AG04449 (cell line): ENCODE measurements at places on chromosomes 4 and X.

GRCh38 chrX:119343856-119344255 lies 55.3 kb upstream of the SLC25A43 start:
- no peak for DNase-seq

GRCh38 chr4:185779517-185779916 lies 32.5 kb downstream of the SORBS2 start:
- no peak for DNase-seq

DNA sequence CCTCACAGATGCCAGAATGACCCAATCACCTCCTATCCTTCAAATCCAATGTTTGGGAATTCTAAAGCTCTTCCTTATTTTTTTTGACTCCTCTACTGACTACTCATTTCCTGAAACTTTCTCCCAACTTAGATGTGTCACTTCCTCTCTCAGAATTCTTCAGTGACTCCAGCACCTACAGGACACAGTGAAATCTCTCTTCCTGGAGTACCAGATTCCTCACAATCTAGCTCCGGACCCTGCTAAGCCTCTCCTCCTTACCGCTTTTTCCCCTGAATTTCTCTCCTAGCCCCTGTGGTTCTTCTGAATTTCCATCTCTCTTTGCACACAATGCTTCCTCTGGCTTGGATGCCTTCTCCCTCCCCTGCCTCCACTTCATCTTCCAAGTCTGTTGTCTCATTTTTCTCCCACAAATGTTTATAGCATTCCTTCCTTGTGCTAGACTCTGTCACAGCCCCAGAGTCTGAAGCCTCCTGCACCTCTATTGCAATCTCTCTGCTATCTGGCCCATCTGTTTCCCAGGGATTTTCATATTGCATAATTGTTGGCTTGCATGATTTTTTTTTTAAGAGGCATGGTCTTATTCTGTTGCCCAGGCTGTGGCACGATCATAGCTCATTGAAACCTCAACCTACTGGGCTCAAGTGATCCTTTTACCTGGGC lies 80.1 kb downstream of the ANAPC4 start:
- DNase-seq: no peak

DNA sequence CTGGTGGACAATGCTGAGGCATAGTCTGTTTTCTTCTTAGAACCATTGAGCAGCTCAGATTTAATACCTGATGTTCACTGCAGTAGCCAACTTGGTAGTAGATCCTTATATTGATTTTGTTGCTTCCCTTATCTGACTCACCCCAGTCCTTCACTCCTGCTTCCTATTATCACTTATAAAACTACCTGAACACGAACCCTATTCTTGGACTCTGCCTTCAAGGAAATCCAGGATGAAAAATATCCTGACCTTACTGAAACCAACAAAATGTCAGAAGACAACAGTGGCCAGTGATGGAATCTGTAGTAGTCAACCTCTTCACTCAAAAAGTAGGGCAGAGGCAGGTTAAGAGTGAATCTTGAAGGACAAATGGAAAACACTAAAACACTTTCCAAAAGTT lies 98.1 kb downstream of the CPEB2 start:
- DNase-seq: no peak

- no peak for DNase-seq
These were observed 113.4 kb upstream of the USP38 start for GRCh38 chr4:143071351-143071750.

- no peak for DNase-seq
These were observed 105.1 kb upstream of the SMIM31 start for GRCh38 chr4:164648849-164649212.

- no peak for DNase-seq
These were observed 29.0 kb upstream of the NKRF start for GRCh38 chrX:119635179-119635578.

DNA sequence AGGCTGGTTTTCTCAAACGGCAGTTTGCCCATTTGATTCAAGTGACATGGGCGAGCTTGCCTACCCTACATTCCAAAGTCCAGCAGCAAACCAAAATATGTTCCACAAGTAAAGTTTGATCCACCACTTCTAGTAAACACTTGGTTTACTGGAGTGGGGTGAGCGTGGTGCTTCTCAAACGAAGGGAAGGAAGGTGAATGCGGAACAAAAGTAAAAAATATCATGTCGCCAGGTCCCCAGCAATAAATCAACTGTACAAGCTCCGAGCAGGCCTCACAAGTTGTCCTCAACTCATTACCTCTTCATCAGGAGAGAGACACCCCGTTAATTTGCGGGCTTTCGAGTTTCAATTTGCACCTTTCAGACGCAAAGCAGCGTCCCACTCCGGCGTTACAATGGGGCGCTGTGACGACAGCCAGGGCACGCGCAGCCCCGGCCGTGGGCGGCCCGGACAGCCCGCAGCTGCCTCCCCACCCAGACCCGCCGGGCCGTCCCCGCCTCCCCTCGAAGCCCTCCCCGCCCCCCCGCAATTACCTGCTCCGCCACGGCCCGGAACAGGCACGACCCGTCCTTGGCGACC lies 1.0 kb downstream of the OTUD4 start:
- DNase-seq: no peak

DNA sequence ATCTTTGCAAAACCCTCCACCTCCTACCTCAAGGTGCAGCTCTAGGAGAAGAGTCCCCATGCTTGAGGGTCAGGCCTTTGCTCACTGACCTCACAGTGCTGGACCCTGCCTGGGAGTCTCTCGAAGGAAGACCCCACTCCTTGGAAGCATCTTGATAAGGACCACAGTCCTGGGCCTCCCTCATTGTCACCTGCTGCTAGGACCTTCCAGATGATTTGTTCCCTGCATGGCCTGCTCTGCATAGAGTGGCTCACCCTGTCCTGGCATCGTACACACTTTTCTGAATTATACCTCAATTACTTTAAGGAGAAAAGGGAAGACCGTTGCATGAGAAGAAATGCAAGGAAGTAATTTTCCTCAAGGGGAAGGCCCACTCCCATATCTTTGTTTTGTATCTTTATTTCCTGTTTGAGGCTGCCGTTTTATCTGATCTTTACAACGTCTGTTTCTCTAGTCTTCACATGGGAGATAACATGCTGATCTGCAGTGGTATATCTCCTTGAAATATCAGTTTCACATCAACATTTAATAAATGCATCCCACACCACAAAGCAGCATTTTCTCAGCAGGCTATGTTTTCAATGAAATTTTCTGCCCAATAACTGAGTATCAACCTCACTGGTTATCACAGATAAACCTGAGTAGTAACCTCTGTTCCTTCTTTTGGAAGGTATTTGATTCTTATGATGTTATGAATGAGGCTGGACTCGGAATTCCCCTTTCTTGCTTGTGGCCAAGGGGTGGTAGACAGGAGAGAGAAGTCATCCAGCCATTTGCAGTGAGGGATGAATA lies 15.0 kb upstream of the AKAP17A start:
- no peak for DNase-seq

DNA sequence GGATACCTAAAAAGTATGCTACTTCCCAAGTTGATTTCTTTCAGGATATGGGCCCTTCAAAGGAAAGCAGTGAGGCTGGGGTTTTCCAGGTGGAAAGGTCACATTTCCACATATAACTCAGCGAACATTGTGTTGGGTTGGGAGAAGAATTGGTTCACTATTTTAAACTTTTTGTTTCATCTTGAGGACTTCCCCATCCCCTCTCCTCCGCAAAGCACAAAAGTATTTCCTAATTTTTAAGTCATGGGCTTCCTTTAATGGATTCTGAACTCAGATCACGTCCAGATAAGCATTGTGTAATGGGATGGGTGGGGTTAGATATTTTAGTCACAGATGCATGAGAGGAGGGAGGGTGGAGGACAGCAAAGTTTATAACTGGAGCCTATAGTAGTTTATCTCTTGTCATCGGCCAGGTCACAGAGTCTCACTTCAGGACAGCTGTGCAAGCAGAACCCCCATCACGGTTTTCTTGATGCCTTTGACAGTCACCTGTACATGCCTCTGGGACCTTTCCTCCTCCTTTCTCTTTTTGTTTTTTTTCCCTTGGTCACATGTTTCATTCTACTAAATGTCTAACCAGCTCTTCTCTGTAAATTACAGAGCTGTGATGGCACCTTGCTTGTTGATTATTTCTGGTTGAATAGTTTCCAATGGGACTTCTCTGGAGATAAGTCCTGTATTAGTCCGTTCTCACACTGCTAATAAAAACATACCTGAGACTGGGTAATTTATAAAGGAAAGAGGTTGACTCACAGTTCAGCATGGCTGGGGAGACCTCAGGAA lies 115.4 kb downstream of the PTTG2 start:
- no peak for DNase-seq

- DNase-seq: no peak
These were observed 32.7 kb upstream of the GLRA2 start for GRCh38 chrX:14496674-14497073.

GRCh38 chrX:147537172-147537571 lies 374.5 kb upstream of the FMR1 start:
- no peak for DNase-seq

DNA sequence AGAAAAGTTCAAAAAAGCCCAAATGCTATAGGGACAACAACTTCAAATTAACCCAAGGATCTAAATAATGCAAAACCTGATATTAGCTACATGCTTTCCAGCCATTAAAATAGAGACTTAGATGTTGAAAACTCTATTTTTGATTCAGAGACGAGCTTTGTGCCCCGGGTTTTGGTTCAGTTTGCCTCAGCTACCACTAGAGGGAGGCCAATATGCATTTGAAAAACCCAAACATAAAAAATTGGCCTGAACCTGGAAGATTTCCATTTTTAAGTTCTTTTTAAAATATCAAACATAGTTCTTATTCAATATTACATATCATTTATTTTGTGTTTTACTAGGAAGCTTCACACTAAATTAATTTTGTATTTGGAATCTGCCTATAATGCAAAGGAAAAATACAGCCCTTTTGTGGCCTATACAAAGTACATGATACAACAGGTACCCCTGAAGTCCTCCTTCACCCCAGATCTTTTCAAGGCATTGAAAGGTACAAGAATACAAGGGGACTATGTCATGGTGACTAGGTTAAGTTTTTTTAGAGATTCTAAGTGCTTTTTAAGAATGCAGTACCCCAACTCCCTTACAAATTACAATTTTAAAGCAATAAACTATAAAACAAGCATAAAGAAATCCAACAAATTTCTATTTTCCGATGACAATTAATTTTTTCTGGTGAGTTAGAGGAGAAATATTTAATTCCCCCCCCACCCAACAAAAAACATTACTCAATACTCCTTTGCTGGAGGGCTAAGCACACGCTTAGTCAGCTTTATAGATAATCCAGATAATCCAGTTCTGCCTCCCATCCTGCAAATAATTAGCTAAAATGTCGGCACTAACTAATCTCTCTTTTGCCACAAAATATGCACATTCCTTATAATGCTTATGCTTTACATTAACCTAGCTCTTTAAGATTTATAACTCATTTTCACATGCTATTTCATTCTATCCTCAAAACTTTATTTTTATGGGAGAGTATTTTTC lies 97.7 kb upstream of the PTPN13 start:
- DNase-seq: no peak

DNA sequence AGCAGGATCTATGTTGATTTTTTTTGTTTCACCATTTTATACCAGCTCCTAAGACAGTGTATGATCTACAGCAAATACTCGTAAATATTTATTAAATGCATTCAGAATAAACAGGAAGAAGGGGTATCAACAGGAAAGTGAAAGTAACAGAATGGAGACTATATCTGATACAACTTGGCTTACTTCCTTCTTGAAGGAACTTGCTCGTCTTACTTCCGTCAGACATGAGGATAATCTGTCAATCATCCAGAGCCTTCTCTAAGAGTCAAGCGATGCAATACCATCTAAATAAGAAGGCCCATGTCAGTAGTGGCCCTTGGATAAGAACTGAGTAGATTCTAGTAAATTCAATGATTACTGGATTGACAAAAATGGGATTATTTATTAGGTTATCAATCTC lies 84.2 kb downstream of the CAMK2D start:
- DNase-seq: no peak
